ENCODE measurements at places on chromosomes 4 and X.

DNA sequence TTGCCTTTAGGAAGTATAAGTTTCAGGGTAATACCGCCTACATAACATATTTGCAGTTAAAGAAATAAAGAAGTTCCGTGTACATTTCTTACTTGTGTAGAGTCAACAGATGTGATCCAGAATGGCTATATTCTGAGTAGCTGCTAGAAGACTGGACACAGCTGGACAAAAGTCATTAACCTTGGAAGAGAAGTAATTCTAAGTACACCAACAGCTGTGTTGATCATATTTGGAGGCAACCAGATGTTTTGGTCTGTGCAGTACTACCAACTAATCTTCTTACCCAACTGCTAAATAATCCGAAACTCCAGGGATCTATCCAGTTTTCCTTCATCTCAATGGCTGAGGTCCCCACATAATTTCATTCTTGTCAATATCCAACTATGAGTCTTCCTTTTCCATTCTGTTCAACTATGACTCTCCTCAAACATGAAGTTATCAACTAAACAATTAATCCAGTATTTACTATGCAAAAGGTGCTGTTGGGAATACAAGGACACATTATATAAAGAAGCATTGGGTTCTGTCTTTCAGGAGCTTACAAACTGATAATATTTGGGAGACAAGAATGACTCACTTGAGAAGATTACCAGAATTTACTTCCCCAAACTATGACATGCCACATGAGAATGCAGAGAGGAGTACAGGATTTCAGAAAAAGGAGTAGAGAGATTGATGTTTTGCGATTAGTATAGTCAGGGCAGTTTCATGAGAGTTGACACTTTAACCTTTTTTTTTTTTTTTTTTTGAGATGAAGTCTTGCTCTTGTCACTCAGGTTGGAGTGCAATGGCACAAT lies 78.2 kb downstream of the COL4A6 start:
- no peak for DNase-seq

GRCh38 chrX:43176686-43177085 lies 398.7 kb upstream of the PPP1R2C start:
- no peak for DNase-seq

- DNase-seq = no peak
These were observed 19.5 kb downstream of the NSUN7 start for GRCh38 chr4:40769266-40769665.

- no peak for DNase-seq
These were observed 44.1 kb upstream of the KDR start for GRCh38 chr4:55169352-55169961.

DNA sequence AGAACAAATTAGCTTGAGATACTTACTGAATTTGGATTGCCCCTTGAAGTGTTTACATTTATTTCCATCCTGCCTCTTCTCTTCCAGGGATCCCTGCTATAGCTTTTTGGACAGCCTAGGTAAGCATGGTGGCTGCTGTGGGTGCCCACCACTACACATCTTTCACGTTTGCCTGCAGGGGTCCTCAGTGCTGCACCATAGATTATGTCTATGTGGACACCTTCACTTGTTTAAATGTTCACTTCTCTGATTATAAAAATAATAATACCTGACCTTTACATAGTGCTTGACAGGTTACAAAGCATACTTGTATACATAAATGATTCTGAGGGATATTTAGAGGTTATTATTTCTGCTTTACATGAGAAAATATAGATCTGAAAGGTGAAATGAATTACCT lies 67.9 kb upstream of the SLC4A4 start:
- DNase-seq = no peak

- no peak for DNase-seq
These were observed 130.8 kb upstream of the ACSL4 start for GRCh38 chrX:109863811-109864210.

DNA sequence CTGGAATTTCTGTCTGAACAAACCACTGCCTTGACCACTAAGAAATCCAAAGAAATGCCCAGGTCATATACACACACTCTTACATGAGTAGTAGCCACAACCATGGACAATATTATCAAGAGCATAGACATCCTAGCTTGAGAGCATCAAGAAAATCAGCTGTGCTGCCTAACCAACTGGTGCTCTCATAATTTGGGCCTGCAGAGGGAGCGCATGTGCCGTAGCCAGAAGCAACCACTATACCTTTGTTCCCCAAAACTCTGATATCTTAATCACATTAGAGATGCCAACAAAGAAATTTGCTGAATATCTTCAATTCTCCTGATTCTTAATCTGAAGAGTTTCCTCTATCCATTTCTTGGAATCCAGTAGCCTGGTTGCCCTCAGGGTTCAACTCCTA lies 163.6 kb downstream of the ZNF674 start:
- DNase-seq = no peak
